ENCODE measurements at places on chromosomes 1 and 21. TPM values are rescaled to one million over a fixed set of nuclear protein-coding genes. Genes with fewer than 3 reads are reported as not detected.

RHEX gene
- not detected for total RNA-seq

DNA sequence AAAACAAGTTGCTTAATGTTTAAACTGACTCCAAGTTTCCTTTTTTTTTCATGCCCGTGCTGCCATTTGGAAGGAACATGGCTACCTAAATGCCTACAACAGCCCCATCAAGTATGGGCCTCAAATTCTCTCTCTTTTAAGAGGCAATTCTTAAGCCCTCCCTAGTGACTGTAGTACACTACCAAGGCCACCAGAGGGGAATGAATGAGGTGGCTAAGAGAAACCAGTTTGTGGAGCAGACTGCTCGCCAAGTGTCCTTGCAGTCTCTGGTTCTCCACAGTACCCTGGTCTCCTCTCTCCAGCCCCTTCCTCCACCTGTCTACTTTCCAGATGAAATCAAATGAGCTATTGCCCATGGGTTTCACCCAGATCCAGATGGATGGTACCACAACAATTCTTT, 1809.6 kb downstream of the BRINP3 start:
- DNase-seq: no peak

DNA sequence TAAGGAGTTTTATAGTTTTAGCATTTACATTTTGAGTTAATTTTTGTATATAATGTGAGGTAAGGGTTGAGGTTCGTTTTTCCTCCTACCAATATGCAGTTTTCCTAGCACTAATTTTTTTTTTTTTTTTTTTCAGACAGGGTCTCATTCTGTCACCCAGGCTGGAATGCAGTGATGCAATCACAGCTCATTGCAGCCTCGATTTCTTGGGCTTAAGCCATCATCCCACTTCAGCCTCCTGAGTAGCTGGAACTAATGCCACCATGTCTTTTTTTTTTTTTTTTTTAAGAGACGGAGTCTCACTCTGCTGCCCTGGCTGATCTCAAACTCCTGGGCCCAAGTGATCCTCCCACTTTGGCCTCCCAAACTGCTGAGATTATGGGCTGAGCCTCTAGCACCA, 2.5 kb upstream of the UBASH3A start:
- DNase-seq: no peak

GRCh38 chr1:162536511-162536910, 25.0 kb upstream of the UAP1 start:
- DNase-seq: peak; percentile 82

NHLH1 gene
- under 0.01 TPM for total RNA-seq

DNA sequence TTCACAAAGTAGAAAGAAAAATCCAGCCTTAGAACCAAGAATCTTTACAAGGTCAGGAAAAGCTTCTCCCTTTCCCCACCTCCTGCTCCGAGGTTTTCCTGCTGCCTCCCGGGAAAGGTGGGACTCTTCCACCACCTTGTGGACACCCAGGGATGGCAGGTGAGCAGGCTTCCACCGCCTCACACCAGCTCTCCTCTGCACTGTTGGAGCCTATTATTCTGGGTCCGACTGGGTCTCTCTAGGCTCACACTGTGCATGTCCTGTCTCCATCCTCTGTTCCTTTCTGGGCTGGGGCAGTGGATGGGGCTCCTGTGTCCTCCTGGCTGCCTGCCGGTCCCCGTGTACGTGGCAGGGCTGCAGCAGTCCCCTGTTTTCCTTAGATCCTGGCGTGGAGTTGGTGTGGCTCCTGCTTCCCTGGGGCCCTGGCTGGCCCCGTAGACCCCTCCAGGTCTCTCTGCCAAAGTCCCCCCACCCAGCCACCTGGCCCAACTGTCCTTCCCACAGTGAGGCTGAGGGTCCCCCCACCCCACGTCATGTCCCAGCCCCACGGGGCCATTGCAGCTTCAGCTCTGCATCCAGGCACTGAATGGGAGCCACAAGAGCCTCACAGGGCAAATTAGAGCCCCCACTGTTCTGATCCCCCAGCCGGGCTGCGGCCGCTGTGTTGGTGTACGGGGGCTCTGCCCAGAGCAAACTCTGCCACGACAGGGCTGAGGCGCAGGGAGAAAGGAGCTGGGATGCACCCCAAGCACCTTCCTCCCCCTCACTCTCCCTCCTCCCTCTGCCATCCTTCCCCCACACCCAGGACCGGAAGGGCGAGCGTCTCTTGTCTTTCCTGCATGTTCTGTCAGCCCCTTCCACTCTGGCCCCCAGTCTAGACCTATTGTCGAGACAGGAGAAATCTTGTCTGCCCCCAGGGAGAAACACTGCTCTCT, 3.3 kb upstream of the SLC45A1 start:
- DNase-seq: peak; percentile 98

- DNase-seq: no peak
These were observed 40.4 kb upstream of the KCNH1 start for GRCh38 chr1:211174375-211174774.

AK5 gene
- total RNA-seq: 38.3 TPM

- DNase-seq: no peak
These were observed 290.2 kb downstream of the KIF26B start for GRCh38 chr1:245444945-245445344.

- DNase-seq: peak; percentile 31
These were observed 1.4 kb downstream of the EIF4G3 start for GRCh38 chr1:21175324-21175669.

- DNase-seq: no peak
These were observed 67.5 kb downstream of the SDC3 start for GRCh38 chr1:30840904-30841598.

GRCh38 chr1:221256773-221257172, 377.5 kb downstream of the HLX start:
- no peak for DNase-seq

CELA2A gene
- not detected for total RNA-seq

- DNase-seq: no peak
These were observed 15.1 kb downstream of the KHDRBS1 start for GRCh38 chr1:32028746-32029145.

MPL gene
- not detected for total RNA-seq

DNA sequence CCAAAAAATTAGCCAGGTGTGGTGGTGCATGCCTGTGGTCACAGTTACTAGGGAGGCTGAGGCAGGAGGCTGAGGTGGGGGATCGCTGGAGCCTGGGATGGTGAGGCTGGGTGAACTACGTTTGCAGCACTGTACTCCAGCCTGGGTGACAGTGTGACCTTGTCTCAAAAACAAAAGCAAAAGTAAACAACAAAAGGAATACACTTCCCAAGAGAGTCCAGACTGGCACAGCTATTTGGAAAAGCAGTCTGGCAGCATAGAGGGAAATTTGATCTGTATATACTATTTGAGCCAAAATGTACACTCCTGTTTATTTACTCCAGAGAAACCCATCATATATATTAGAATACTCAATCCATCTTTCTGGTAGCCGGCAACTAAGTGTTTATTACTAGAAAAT, 107.0 kb upstream of the HMCN1 start:
- DNase-seq: no peak

DNA sequence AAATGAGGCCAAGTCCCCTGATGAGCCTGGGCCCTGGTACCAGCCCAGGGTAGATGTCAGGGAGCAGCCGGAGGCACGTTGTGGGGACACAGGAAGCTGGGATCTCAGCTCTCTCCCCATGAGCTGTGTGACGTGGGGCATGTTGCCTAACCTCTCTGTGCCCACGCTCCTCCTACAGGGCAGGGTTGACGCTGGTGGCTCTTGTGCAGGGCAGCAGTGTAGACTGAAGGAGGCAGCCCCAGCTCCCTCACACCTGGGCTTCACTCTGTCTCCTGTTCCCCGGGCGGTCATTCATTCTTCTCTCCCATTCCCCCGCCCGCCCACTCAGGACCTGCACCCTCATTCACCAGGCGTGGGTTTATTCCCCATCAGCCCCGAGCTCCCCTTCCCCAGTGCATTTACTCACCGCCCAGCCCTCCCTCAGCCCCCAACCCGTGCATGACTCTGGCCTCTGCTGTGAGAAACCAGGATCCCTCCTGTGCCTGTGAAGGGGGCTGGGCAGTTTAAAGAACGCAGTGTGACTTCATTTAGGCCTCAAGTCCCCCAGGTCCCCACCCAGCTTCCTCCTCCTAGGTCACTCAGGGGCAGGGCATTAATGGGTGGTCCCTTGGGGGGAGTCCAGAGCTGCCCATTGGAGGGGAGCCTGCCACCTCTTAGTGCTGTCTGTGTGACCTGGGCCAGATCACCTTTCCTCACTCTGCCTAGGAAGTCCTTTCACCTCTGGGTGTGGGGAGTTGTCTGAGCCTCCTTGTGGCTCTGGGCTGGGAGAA, 285.7 kb downstream of the PTPRU start:
- DNase-seq: no peak

DNA sequence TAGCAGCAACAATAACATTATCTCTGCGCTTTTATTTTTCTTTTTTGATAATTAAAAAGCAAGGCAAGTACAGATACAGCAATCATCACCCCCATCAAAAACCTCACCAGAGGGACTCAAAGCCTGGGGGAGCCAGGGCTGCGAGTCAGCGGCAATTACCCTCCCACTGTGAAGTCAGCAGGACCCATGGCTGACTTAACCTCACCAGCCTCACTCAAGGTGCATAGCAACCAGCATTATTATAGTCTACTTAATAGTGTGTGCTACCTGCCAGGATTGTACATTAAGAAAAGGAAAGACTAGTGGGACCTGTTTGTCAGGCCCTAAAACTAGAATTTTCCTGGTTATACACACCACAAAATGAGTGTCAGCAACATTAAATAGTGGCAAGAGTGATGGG, 28.9 kb upstream of the SERBP1 start:
- DNase-seq: no peak

CBR1 gene
- 73.5 TPM for total RNA-seq

- no peak for DNase-seq
These were observed 8.1 kb downstream of the RGS8 start for GRCh38 chr1:182676274-182676673.

GRCh38 chr1:221203224-221204054, 324.2 kb downstream of the HLX start:
- peak; percentile 58 for DNase-seq

DNA sequence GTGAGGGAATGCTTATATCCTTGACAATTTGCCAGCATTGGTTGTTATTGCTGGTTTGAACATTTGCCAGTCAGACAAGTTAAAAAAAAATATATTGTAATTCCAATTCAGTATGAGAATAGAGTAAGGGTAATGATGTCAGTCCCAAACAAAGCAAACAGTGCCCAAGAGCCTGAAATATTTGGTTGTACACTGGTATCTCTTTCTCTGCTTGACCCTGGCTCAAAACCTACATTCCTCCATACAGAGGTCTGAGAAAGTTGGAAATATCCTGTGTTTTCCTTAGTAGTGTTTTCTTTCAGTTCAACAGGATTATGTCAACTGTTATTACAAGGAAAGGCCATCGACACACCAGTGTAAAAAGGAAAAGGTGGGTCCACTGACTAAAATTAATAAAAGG, 145.6 kb downstream of the MRPL39 start:
- no peak for DNase-seq

NR5A2 gene
- total RNA-seq: not detected
